ENCODE measurements at places on chromosomes 16 and 17. TPM values are rescaled to one million over a fixed set of nuclear protein-coding genes. Genes with fewer than 3 reads are reported as not detected.

Gene KRT34
- total RNA-seq, result not detected

DNA sequence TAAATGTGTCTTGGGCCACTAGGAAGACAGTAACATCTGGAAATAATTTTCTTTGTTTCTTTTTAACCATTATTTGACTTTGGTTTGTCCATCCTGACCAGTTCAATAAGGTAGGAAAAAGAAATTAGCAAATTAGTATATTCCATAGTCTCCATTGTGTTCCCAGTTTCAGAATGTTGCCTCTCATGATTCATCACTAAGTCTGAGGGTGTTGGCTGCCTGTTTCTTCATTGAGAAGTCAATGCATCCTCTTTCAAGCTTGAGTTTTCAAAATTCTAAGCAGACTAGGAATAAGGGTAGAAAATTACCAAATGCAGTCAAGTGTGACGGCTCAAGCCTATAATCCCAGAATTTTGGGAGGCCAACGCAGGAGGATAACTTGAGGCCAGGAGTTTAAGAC lies 41.9 kb downstream of the ZFHX3 start:
- no peak for DNase-seq

Gene ATP1B2
- total RNA-seq, result 12.8 TPM

Gene SLC39A11
- 8.0 TPM for total RNA-seq

GRCh38 chr17:28397687-28398279 lies 8.2 kb downstream of the SLC46A1 start:
- DNase-seq, result no peak

GRCh38 chr16:474420-475122 lies 49.1 kb downstream of the RAB11FIP3 start:
- DNase-seq, result no peak

GRCh38 chr17:81374890-81375289 lies 20.4 kb upstream of the BAHCC1 start:
- DNase-seq, result no peak

- DNase-seq, result no peak
These were observed 134.0 kb downstream of the IRX3 start for GRCh38 chr16:54152362-54153239.

- DNase-seq, result no peak
These were observed 27.9 kb downstream of the IGFBP4 start for GRCh38 chr17:40470932-40471828.

GRCh38 chr17:59355702-59356325 lies 24.4 kb downstream of the YPEL2 start:
- DNase-seq, result peak; percentile 60

- no peak for DNase-seq
These were observed 617 bp downstream of the TMEM95 start for GRCh38 chr17:7355573-7355972.

- DNase-seq, result no peak
These were observed 180.5 kb upstream of the TOX3 start for GRCh38 chr16:52727441-52727840.

Gene TBC1D3H
- total RNA-seq, result not detected

- peak; percentile 63 for DNase-seq
These were observed 5.6 kb downstream of the SF3B3 start for GRCh38 chr16:70529051-70529777.

Gene GPR142
- total RNA-seq, result not detected

Gene ODAD4
- total RNA-seq, result 3.7 TPM

DNA sequence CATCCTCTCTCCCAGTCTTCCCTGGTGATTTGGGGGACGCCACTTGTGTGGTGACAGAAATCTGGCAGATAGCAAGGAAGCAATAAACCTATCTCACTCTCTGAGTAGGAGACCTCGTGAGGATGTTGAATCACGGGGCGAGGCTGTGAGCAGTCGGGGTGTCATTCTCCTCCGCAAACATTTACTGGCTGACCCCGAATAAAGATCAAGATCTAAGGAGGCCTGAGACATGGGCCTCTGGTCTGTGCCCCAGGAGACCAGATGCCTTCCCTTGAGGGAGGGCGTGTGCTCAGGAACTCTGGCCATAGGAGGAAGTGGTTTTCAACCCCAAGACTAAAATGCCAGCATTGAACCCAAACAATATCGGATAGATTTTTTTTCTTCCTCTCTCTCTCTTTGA lies 53.1 kb downstream of the FOXL1 start:
- DNase-seq, result no peak

Gene DHRS7C
- total RNA-seq, result not detected

Gene C17orf67
- total RNA-seq, result 1.5 TPM

- no peak for DNase-seq
These were observed 9.8 kb upstream of the TBX2 start for GRCh38 chr17:61389670-61390478.

DNA sequence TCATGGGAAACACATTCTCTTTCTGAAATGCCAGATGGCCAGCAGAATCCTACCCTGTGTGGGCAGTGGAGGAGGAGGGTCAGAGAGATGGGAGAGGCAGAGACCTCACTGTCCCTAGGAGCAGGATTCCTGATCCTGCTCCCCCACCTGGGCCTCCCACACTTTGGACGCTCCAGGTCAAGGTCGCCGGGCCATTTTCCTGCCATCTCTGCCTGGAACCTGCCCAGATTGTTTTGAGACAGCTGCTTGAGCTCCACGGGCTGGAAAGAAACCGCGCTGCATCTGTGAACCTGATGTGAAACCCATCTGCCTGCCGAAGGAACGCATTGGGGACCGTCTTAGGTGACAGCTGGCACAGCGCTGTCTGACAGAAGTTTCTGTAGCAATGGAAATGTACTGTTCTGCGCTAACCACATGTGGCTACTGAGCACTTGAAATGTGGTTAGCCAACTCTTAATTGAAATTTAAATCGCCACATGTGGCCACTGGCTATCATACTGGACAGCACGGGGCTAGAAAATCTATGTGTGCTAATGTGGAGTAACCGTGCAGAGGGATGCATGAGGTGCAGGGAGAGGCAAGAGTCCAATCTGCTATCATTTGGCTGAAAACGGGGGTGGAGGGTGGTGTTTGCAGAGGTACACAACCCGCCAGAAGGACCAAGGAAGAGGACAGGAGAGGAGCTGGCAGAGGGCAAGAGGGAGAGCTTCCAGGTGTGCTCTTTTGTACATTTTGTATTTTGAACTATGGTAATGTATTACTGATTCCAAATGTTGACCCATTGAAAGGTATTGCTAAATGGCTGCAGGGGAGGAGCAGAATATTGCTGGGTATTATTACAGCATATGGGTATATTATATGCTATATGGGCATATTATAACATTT lies 15.4 kb upstream of the NUBP1 start:
- no peak for DNase-seq

DNA sequence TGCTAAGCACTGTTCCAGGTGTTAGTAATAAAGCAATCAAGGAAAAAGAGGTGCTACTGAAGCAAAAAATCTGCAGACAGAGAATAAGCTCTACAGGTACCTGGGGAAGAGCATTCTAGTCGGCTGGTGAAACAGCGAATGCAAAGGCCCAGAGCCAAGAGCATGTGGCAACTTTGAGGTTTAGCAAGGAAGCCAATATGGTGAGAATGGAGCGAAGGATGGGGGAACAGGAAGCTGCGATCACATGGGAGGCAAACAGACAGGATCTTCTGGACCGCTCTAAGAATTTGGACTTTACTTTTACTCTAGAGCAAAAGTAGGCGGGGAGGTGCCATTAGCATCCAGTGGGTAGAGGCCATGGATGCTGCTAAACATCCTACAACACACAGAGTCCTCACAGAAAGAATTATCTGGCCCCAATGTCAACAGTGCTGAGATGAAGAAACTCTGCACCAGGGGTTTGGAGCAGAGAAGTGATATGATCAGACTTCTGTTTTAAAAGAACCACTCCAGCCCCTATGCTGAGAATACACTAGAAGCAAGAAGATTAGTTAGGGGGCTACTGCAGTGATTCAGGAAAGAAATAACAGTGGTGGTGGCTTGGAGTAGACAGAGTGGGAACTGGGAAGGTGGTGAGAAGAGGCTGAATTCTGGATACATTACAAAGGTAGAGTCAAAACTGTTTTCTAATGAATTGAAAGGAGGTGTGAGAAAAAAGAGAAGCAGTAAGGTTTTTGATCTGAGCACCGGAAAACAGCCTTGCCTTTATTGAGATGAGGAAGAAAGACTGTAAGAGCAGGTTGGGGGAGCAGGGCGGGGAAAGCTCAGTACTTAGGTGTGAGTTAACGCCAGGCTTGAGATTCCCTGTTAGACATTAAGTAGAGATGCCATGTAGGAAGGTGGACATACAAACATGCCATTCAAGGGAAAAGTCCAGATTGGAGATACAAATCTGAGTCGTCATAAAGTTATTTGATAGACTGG lies 11.0 kb downstream of the EFTUD2 start:
- no peak for DNase-seq

DNA sequence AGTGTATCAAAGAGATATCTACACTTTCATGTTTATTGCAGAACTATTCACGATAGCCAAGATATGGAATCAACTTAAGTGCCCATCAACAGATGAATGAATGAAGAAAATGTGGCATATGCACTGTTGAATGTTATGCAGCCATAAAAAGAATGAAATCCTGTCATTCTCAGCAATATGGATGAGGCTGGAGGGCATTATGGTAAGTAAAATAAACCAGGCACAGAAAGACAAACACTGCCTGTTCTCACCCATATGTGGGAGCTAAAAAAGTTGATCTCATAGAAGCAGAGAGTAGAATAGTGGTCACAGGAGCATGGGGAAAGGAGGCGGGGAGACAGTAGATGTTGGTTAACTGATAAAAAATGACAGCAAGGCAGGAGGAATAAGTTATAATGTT lies 561.8 kb downstream of the TOX3 start:
- no peak for DNase-seq

Gene RCVRN
- 0.27 TPM for total RNA-seq

GRCh38 chr16:66516808-66517585 lies 32.9 kb downstream of the TK2 start:
- DNase-seq, result peak; percentile 58

Gene ATP6V0D1
- total RNA-seq, result 74.9 TPM

Gene ABCC3
- total RNA-seq, result 0.82 TPM

Gene SEPTIN12
- total RNA-seq, result not detected

Gene ROGDI
- 37.2 TPM for total RNA-seq

GRCh38 chr16:88347656-88348376 lies 34.9 kb upstream of the ZNF469 start:
- DNase-seq, result no peak

- DNase-seq, result no peak
These were observed 573.5 kb downstream of the KCNJ18 start for GRCh38 chr17:22265807-22266206.

Gene KRT33B
- not detected for total RNA-seq

Gene SCN4A
- 0.09 TPM for total RNA-seq

- peak; percentile 74 for DNase-seq
These were observed 5.1 kb downstream of the CYB5D1 start for GRCh38 chr17:7862692-7863437.

GRCh38 chr16:68466174-68466573 lies 17.9 kb upstream of the SMPD3 start:
- DNase-seq, result no peak

DNA sequence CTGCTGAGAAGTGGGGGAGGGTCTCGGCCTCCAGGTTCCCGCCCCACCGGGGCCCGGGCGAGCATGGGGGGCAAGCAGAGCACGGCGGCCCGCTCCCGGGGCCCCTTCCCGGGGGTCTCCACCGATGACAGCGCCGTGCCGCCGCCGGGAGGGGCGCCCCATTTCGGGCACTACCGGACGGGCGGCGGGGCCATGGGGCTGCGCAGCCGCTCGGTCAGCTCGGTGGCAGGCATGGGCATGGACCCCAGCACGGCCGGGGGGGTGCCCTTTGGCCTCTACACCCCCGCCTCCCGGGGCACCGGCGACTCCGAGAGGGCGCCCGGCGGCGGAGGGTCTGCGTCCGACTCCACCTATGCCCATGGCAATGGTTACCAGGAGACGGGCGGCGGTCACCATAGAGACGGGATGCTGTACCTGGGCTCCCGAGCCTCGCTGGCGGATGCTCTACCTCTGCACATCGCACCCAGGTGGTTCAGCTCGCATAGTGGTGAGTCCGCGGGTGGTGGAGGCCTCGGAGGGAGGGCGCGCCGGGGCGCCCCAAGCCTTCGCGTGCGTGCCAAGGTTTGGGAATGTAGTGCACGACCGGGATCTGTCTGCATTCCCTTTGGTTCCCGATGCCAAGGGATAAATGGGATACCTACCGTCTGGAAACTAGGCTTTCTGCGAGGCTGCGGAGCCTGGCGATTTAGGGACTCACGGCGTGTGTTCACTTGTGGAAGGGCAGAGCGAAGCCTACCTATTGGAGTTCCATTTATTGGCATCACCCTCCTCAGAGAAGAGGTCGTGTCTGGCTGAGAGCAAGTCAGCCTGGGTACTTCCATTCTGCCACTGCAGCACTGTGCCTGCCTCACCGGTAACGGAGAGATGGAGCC lies 1.0 kb downstream of the ZNRF1 start:
- DNase-seq, result peak; percentile 50

Gene ARL5C
- total RNA-seq, result not detected

- DNase-seq, result no peak
These were observed 36.6 kb upstream of the CHMP6 start for GRCh38 chr17:80955078-80955477.

Gene HCRT
- total RNA-seq, result not detected

- DNase-seq, result no peak
These were observed 64.3 kb downstream of the CNGB1 start for GRCh38 chr16:57906382-57907316.

Gene SLC16A5
- total RNA-seq, result 1.1 TPM

Gene FMNL1
- total RNA-seq, result 3.4 TPM

DNA sequence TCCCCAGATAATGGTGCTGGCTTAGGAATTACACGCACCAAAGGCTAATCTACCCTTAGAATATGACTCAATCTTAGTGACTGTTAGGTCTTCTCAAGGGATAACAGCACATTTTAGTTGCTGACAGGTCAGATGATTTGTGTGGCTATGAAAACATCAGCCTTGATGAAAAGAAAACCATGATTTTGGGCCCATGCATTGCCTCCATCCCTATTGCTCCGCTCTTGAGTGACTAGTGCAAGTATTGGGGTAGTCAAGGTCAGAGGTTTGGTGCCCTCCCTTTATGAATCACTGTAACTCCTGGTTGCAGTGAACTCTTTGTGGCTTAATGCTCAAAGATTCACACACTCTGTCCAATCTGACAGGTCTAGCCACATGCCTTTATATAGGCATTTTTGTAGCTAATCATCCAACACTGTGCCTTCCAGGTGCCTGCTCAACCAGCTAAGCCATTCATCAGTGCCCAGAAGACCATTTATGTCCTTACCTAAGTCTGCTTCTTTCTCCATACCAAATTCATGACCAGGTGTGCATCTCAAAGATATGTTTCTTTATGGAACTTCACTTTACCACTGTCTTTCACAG lies 251.6 kb downstream of the KCNJ2 start:
- DNase-seq, result no peak

- DNase-seq, result no peak
These were observed 4.8 kb downstream of the RNF213 start for GRCh38 chr17:80265205-80266068.

All from cerebellum (tissue), 4 donors.